Activated T-helper 9 cell treated with anti-CD3 and anti-CD28 coated beads, Interleukin-2, amount 50 U/mL, for 16 hours (primary cell): ENCODE measurements at places on chromosomes 7 and 10.

- DNase-seq: no peak
These were observed 16.7 kb downstream of the SKIDA1 start for GRCh38 chr10:21508706-21509331.

DNA sequence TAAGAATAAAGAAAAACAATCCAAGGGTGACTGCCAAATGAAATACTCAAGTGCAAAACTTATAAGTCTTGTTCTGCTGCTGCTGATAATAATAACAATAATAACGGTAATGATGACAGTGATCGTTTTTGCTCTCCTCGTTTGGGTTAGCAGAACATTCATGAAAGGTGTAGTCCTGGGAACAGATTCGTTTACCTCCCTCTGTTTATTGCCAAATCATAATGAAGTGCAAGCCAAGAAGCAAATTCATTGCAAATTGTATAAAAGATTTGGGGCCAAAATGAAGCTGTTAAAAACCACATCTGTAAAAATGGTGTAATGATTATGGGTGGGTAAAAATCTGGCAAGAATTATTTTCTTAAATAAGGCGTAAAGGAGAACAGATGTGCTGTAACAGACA, 587.2 kb upstream of the MKI67 start:
- DNase-seq: no peak

GRCh38 chr7:135335628-135336139, 102.0 kb downstream of the STRA8 start:
- no peak for DNase-seq

- DNase-seq: no peak
These were observed 899.1 kb upstream of the AUTS2 start for GRCh38 chr7:68699090-68699711.

DNA sequence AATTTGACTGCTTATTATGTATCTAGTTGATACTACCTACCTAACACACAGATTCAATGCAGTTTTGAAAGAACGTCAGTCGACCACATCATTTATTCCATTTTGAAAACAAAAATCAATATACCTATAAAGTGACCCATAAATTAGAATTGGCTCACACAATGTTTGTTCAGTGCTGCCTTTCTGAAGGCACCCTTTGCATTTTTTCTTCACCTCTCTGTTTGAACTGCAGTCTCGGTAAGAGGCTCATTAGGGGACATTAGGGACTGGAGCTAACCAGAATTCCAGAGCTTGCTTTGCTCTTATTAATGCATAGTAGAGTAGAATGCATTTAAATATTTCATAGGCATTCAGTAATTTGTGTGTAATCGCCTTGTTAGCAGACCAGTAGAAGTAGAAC, 234.1 kb downstream of the FOXP2 start:
- no peak for DNase-seq

DNA sequence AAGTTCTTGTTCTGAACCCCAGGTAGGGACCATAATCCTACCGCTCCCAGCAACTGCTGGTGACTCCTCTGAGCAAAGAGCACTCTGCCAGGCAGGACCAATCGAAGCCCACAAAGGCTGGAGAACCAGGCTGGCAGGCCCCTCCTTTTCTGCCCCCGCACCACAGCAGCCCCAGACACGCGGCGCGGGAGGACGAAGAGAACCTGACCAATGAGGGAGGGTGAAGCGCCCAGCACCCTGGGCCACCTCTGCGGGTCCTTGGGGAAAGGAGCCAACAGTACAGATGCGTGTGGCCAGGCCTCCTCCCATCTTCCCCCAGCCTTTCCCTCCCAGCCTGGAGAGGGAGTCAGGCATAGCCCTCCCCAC, 25.9 kb downstream of the CTBP2 start:
- DNase-seq: no peak

- DNase-seq: no peak
These were observed 97.2 kb downstream of the FRMD4A start for GRCh38 chr10:14233566-14233965.

GRCh38 chr7:118324790-118325449, 100.4 kb downstream of the ANKRD7 start:
- no peak for DNase-seq

- no peak for DNase-seq
These were observed 295.7 kb upstream of the ZMIZ1 start for GRCh38 chr10:78772986-78773530.

DNA sequence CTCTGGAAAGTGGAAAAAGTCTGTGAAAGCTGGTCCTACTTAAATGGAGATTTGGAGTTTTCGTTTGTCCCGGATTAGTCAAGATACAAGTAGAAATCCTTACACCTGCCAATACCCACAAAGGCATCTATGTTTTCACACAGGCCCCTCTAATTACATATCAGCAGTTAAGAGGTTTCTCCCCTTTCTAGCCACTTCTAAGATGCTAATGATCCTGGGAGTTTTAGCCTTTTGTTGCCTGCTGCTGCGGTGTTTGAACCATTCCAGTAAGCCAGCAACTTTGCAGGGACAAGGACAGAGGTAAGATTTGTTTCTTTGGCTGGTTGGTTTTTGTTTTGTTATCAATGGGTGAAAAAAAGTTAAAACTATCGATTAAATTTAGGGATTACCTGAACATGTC, 5.8 kb upstream of the C1QL3 start:
- DNase-seq: no peak

DNA sequence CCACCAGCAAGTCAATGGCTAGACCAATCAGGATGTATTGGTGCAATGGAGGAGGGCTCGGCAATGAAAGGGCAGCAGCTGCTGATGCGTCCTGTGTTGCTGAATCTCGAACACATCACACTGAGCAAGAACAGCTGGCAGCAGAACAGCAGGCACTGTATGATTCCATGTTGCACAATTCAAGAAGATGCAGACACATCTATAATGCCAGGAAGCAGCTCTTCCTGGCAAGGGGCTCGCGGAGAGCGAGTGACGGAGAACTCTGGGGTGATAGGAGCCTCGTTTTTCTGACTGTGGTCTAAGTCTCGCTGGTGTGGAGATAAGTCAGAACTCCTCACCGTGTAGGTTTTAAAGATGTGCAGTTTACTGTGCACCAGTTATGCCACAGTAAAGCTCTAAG, 24.8 kb upstream of the PFKP start:
- DNase-seq: no peak

GRCh38 chr7:111059833-111060232, 31.1 kb upstream of the LRRN3 start:
- DNase-seq: no peak

DNA sequence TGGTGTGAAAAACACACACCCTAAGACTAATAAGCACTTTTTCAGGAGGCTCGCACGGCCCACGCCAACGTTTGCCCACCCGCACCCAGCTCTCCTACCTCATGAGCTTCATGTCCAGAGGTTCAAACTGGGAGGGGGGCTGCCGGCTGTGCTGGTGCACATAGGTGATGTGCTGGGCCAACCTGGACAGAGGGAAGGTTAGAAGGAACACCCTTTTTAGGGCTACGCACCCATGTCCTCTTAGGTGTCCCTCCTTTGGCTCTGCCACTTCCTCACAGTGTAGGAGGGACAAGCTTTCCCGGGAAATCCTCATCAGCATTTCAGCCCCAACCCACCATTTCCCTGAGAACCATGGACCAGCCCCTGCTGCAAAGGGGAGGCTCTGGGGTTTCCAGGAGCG, 5.9 kb downstream of the MCM7 start:
- DNase-seq: no peak

GRCh38 chr10:108848046-108848445, 1075.3 kb downstream of the XPNPEP1 start:
- no peak for DNase-seq
